ENCODE measurements at places on chromosomes 3 and 15.

DNA sequence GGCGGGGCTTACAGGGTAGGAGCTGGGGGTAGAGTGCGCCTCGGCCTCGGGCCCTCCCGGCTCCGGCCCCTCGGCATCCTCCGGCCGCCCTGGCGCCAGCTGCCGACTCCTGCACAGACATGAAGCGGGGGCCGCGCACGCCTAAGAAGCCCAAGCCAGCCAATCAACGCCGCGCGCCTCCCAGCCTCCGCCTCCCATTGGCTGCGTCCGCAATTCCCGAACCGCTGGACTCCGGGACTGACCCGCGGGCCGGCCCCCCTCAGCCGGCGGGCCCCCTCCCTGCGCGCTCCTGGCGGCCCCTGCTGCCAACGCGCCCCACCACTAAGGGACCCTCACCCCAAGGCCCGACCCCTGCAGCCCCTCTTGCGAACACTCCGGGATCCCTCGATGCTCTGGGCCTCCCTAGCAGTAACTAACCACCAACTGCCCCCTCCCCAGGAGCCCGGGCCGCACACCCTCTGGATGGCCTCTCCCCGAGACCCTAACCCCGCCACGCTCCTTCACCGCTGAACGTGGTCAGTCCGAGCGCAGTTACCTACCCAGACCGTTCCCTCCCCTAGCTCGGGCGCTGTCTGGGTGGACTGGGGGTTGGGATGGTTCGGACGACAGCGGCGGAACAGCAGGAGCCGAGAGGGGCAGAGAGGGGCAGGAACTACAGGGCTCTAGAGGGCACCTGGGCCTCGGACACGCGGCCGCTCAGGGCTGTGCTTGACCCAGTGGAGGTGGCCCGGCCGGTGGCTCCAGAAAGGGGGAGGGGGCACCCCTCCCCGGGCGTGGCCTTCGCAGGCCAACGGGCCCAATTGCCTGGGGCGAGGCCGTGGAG, 5.0 kb downstream of the GATA2 start:
- no peak for DNase-seq

GRCh38 chr3:28406241-28406640, 57.6 kb upstream of the AZI2 start:
- DNase-seq = no peak

DNA sequence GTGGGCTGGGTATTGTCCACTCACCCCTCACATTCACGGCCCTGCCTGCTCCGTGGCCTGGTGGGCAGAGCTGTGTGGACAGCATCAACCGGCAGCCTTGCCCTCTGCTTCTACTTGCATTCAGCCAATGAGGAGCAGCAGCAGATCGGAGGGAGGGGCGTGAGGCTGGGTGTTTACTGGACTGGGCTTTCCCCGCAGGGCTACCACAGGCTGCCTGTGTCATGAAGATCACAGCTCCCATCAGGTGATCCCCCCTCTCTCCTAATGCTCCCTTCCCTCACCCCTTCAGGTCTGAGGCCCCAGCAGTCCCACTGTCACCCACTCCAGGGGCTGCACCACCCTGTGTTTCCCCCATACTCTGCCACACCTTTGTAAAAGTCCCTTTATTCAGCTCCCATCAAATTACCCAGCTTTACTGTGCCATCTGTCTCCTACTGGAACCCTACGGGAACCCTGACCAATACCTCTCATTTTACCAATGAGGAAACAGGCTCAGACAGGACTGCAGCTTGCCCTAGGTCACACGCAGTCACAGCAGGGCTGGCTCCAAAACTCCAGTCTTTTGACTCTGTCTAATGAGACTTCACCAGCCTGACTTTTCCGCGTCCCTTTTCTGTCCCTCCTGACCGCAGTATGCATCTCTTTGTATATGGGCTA, 81.1 kb downstream of the MEGF11 start:
- DNase-seq = no peak

DNA sequence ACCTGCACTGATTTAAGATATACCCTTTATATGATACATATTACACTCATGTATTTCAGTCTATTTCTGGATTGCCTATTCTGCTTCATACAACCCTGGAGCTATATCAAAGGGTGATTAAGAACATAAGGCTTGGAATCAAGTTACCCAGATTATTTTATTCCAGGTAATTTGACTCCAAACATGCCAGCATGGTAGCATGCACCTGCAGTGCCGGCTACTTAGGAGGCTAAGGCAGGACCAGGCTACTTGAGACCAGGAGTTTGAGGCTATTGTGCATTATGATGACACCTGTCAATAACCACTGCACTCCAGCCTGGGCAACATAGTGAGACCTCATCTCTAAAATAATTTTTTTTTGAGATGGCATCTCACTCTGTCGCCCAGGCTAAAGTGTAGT, 50.4 kb upstream of the NEO1 start:
- DNase-seq = no peak

GRCh38 chr3:31412832-31413231, 119.9 kb upstream of the STT3B start:
- DNase-seq = no peak

All from activated CD4-positive, alpha-beta T cell treated with anti-CD3 and anti-CD28 coated beads, Interleukin-2, amount 50 U/mL, for 1 hour (primary cell).